ENCODE measurements at places on chromosomes 3 and 15.

DNA sequence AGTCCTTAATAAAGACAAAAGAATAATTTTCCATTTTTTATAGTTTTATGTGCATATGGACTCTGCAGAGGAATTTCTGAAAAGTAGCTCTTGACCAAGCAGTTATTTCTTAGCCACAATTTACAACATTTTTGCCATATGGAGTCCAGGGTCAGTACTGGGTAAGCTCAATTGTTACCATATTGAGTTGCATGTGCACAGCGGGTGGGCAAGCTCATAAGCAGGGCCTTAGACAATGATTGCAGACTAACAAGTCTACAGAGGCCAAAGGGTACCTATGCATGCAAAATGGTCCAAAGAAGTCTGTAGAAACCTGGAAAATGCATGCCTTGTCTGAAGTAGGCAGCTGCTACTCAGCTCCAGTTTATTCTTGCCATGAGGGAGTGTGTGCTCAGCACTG is 19.0 kb upstream of the ARHGEF26 start:
- DNase-seq: no peak

GRCh38 chr3:143859465-143860203 is 11.4 kb upstream of the SLC9A9 start:
- DNase-seq: no peak

DNA sequence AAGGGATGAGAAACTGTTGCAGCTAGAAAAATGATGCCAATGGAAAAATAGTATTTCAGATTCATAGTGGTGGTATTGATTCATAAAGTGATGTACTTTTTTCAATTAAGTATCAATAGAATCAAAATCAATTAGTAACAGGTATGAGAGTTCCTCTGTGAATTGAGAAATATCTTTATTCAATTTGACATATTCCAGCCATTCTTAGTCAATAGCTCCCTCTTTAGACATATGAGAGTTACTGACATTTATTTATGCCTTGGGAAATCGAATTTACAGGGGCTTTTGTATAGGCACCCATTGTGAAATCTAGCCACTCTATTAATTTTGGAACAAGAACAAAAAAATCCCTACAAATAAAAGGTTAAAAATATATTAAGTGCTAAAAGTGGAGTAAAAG is 386.9 kb upstream of the CNTN3 start:
- no peak for DNase-seq

- DNase-seq: no peak
Observed at GRCh38 chr3:9408546-9408945, 11.1 kb downstream of the SETD5 start.

- no peak for DNase-seq
Observed at GRCh38 chr3:43953380-43953779, 262.6 kb downstream of the ABHD5 start.

DNA sequence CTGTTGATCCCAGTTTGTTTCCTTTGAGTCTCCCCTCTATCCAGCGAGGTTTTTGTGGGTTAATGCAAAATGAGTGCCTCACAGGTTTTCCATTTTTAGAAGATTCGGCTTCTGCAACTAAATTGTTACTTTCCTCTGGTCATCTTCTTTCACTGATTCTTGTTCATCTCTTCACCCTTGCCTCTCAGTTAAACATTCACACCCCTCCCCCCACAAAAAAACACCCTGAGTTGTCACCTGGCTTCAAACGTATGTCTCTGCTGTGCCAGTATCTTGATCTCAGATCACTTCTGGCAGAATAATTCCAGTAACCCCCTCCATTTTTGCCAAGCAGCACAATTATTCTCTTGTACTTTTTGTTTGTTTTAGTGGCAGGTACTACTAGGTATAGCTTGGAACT is 12.3 kb upstream of the CLDN16 start:
- no peak for DNase-seq

GRCh38 chr3:43769885-43770425 is 79.2 kb downstream of the ABHD5 start:
- DNase-seq: no peak

DNA sequence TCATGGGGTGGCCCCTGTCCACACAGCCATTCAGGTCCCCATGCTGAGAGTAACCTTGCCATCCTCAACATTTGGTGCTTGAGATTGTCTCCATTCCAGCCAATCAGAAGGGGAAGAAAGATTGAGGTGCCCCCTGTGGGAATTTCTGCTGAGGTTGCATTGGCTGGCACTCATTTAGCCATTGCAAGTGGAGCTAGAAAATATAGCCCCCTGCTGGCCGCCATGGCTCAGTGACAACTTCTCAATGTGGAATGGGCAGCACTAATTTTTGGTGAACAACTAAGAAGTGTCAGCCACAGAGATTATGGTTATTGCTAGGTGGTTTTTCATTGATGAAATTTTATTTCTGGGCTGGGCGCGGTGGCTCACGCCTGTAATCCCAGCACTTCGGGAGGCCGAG is 22.0 kb downstream of the COL6A6 start:
- DNase-seq: no peak

DNA sequence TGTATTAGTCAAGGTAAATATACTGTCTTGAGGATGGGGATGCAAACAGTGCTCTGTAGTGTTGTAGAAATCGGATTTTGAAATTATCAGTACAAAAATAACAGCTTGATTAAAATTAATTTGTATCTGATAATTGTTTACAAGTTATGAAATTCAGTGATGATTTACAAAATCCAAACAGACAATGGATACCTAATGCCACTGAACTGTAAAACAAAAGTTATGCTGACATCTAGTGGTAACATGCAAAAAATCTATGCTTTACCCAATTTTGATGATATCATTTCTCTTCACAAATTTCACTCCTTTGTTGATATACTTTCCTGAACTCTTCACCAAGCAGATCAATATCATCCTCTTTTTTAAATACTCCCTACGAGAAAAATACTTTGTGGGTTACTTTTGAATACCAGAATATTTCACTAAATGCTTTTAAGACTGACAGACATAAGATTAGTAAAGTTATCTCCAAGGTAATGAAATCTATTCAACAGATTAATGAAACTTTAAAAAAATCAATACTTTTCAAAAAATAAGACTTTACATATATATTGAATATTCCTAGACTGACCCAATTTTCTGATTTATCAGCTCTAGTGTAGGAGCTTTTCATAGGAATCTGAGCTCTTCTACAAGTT is 36.0 kb downstream of the MNS1 start:
- no peak for DNase-seq

- no peak for DNase-seq
Observed at GRCh38 chr3:53956586-53956985, 64.9 kb upstream of the SELENOK start.

DNA sequence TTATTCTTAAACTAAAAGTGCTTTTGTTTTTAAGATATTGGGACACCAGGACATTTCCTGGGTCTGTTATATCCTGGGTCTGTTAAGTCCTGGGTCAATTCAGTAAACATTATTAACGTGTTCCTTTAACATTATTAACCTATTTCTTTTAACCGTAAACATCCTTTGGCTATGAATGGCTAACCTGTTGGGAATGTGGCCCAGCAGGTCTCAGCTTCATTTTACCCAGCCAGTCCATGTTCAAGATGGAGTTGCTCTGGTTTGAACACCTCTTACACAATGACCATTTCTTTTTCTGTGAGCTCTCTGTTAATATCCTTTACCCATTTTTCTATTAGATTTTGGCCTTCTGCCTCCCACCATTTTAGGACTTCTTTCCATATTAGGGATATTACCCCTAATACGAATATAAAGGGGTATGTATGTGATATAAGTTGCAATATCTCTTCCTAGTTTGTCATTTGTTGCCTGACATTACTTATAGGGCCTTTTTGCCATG is 88.9 kb upstream of the NEDD4 start:
- DNase-seq: no peak

All from stimulated activated CD8-positive, alpha-beta memory T cell treated with anti-CD3 and anti-CD28 coated beads, Interleukin-4, amount 100 ng/mL, for 1 hour (primary cell).